ENCODE measurements at places on chromosomes 5 and 9.

DNA sequence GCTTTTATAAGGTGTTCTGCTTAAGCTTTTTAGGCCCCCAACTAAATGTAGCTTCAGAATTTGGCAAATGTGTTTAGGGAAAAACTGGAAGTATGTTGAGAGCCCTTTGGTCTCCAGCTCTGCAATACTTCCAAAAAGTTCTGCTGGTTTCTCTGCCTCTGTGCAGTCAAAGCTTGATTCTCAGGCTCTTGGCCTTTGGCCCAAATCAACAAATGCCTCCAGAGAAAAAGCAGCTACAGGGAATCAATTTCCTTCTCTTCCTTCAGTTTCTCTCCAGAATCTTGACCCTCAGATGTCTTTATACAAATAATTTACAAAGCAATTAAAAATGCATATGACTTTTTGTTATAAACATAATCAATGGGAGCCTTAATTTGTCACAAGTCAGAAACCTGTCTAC is 235.7 kb downstream of the COMMD10 start:
- no peak for DNase-seq

DNA sequence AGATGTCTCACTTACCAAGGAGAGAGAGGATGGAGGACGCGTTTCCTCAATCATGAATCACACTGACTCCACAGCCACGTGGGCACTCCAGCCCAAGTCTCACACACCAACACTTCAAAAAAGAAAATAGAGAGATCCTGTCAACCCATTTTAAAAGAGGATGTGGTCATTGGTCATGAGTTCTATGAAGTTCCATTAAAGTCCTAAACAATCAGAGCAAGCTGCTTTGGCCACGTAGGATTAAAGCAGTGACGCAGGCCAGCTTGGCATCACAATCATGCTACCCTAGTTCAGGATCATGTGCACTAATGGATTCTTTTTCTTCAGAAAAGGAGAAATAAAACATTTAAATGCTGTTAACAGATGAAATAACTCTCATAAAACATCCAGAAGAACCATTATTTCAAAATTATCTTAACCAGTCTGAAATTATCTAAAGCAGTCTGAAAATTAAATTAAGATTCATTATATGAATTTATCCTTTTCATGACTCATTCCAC is 108.1 kb downstream of the SEMA5A start:
- no peak for DNase-seq

DNA sequence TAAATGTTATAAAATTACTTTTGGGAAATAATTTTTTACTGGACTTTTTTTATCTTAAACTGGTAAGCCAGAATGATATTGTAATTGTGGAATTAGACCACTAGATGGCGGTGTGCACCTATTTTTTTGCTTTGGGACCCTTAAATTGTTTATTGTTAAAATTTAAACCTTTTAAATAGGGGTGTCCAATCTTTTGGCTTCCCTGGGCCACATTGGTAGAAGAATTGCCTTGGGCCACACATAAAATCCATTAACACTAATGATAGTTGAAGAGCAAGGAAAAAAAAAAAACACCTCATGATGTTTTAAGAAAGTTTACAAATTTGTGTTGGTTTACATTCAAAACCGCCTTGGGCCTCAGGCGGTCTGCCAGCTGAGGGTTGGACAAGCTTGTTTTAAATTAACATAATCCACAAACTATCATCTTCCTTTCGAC is 28.4 kb upstream of the GADD45G start:
- no peak for DNase-seq

GRCh38 chr5:35856765-35857351 is at the start of gene IL7R:
Gene IL7R (plus strand): TSS chr5:35856891. CDS start chr5:35856978, 87 bp downstream.
- no peak for DNase-seq

DNA sequence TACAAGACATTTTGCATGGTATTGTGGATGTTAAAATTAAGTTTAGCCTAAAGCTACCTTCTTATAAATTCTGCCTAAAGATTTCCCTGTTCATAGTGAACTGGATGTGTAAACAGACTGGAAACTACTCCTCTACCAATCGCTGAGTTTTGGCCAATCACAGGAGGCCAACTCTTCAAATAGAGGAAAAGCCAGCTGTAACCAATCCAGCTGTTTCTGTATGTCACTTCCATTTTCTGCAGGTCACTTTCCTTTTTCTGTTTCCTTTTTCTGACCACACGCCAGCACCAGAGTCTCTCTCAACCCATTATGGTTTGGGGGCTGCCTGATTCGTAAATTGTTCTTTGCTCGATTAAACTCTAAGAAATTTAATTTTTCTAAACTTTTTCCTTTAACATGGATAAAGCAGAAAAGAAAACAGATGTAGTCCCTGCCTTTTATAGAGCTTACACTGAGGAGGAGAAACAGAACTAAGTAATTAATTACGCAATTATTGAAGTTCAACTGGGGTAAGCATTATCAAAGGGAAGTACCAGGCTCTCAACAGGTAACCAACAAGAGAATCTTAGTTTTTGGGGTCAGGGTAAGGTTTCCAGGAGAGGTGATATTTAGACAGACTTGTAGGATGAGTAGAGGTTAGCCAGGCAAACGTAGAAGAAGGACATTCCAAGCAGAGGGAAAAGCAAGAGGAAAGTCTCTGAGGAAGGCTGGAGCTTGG is 27.7 kb downstream of the RANBP3L start:
- no peak for DNase-seq

- no peak for DNase-seq
Measured at GRCh38 chr9:124805186-124805585, 28.3 kb downstream of the OLFML2A start.

DNA sequence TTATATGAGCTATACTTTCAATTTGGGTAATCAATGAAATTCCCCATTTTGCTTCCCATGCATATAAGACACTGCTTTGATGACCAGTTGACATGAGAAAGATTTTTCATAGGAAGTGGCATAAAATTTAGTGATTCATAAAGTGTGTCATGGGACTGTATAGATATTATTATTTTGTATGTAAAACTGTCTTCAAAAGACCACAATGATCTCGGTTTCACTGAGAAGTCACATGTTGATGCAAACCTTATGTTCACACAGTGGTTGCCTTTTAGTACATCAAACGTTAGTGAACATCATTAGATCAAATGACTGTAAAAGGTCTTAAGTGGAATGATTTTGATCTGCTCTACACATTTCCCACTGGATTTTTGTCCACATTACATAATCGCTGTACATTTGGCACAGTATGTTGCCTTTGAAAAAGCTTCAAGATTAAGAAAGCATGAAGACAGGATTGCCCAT is 349.2 kb upstream of the MEF2C start:
- no peak for DNase-seq

DNA sequence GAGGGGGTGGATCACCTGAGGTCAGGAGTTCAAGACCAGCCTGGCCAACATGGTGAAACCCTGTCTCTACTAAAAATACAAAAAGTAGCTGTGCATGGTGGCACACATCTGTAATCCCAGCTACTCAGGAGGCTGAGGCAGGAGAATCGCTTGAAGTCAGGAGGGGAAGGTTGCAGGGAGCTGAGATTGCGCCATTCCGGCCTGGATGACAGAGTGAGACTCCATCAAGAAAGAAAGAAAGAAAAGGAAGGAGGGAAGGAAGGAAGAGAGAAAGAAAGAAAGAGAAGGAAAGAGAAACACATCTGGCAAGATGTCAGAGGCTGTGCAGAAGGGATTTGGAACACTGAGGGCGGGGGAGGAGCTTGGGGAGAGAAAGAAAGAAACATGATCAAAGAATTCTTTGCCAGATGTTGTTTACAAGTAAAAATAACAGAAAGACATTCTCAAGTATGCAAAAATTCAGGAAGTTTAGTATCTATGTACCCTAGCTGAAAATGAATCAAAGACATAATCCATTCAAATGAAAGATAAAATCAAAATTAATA is 93.7 kb downstream of the AK8 start:
- no peak for DNase-seq

DNA sequence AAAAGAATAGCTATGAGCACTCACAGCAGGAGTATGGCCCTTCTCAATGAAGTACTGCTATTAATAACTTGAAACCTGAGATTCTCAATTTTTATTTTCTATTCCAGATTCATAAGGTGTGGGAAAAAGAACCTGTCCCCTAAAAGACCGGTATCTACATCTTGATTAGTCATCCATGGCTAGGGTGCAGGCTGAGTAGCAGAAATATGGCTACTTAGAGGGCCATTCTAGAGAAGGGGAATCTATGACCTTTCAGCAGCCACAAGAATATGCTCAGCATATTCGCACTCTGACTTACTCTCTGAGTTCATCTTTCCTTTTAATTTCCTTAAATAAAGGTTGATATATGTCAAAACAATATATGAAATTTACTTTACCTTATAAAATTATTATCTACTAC is 27.7 kb downstream of the WDR36 start:
- DNase-seq, result no peak

DNA sequence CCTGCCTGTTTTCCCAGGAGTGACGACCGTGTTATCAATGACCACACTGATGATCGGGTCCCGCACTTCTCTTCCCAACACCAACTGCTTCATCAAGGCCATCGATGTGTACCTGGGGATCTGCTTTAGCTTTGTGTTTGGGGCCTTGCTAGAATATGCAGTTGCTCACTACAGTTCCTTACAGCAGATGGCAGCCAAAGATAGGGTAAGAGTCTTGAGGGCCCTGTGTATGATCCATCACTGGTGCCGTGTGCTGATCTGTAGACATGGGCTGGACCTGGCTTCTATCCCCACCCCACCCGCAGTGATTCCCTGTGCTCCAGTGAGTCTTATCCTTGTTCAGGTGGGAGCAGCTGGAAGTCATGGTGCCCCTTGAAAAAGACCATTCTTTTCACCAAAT is 26.0 kb downstream of the GABRP start:
- DNase-seq, result peak; percentile 1

- no peak for DNase-seq
Measured at GRCh38 chr5:111063709-111064322, 7.7 kb upstream of the TSLP start.

DNA sequence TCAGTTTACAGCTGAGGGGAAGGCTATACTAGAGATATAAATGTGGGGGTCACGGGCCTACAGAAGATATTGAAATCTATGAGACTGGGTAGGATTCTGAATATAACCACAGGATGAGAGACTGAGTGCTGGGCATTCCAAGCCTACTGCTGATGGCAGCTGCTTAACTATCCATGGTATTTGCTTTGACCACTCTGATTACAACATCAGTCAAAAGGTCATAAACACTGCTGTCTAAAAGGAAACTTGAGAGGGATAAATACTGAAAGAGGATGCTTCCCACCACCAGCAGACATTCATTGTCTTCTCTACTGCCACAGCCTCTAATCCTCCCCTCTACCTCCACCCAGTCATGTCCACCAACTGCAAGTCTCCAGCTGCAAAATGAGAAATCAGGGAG is 3.8 kb downstream of the ZNF622 start:
- no peak for DNase-seq

DNA sequence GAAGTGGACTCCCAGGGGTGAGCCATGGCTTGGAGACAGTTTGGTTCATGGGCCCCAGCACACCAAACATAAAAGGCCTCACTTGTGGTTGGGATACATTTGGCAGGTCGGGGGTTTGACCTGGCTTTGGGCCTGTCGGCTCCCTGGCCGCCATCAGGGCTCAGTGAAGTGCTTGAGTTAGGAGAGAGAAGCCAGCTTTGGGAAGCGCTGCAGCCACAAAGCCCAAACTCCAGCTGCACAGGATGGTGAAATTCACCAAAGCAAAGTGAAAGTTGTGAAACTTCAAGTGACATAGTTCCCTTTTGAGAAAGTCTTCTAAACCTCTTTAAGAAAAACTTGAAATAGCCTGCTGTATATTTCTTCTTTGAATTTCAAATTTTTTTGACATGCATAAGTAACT is 27.5 kb downstream of the SLC46A2 start:
- DNase-seq, result no peak

DNA sequence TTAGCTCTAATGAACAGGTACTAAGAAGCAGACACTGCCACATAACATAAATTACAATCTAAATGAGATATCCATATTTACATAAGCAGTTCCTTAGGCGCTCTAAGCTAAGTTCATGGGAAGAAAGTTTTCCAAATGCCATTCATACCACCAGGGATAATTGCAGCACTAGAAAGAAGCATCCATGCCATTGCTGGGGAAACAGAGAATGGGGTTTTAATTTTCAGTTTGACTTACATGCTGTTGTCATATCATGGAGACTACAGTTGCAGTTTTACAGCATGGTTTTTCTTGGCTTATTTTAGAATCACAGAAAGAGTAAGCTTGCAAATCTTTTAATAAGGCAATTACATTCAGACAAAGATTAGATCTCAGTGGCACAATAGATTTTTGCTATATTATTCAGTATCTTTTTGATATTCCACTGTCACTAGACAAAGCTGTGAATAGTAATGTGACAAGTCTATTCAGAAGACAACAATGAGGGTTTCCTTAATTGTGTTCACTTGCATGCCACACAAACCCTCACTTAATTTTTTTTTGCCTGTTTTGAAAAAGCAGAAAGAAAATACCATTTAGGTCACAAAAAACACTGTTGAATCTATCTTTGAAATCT is 108.4 kb upstream of the ELAVL2 start:
- no peak for DNase-seq

DNA sequence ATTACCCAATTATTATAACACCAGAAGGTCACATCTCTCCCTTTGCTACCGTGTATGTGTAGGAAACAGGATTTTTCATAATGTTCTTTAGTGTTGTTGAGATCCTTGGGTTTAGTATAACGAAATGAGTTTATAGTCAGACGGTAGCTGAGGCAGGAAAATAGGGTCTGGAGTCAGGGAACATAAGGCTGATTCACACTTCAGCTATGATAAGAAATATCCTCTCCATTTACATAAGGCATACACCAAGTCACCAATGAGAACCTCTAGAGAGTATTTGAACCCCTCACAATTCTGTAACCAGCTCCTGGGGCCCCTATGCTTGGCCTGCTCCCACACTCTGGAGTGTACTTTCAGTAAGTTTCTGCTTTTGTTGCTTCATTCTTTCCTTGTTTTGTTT is 58.9 kb upstream of the ANKH start:
- DNase-seq, result no peak

- no peak for DNase-seq
Measured at GRCh38 chr9:14418941-14419937, 105.3 kb upstream of the NFIB start.

GRCh38 chr9:129570450-129571297 is 50.2 kb downstream of the C9orf50 start:
- DNase-seq, result no peak

GRCh38 chr9:109448223-109448622 is 49.9 kb downstream of the PTPN3 start:
- no peak for DNase-seq

DNA sequence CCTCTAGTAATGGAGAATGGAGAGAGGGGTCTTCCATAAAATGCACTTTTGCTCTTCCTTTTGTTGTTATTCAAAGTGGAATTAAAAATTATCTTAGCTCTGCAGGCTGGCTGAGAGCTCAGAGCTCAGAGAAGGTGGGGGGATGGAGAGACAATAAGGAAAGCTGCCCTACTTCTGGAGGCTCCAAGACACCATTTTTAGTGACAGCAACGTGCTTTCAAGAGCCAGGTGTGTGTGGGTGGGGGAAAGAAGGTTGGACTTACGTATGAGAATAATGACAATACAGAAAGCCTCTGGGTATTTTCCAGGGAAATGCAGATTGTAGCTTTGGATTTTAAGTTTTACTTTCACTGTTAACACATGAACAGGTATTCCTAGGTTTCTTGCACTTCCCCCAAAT is 173.9 kb downstream of the TRPM3 start:
- DNase-seq, result no peak

- DNase-seq, result no peak
Measured at GRCh38 chr9:110521206-110521605, 58.3 kb downstream of the SVEP1 start.

GRCh38 chr5:65695896-65696295 is 26.0 kb downstream of the SGTB start:
- DNase-seq, result peak; percentile 71

GRCh38 chr9:35598866-35599590 is 6.0 kb upstream of the TESK1 start:
- DNase-seq, result no peak

All from hippocampal formation (tissue), 2 donors.